ENCODE measurements at places on chromosomes 2 and 18.

- no peak for DNase-seq
These were observed 269.3 kb upstream of the SETBP1 start for GRCh38 chr18:44411262-44411905.

GRCh38 chr2:14631406-14632040 lies 994 bp upstream of the LRATD1 start:
- DNase-seq = no peak

DNA sequence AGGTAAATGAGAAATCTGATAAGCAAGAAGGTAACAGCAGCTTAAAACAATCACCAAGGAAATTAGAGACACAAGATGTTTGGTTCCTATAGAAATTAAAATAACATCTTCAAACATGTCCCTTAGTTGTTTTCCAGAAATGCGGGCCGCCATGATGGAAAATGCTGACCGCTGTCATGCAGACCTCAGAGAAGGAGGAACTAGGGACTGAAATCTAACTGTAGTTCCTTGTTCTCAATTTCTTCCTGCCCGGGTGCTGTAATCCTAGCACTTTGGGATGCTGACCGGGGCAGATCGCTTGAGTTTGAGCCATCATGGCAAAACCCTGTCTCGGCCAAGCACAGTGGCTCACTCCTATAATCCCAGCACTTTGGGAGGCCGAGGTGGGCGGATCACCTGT lies 51.1 kb downstream of the TEX51 start:
- no peak for DNase-seq

DNA sequence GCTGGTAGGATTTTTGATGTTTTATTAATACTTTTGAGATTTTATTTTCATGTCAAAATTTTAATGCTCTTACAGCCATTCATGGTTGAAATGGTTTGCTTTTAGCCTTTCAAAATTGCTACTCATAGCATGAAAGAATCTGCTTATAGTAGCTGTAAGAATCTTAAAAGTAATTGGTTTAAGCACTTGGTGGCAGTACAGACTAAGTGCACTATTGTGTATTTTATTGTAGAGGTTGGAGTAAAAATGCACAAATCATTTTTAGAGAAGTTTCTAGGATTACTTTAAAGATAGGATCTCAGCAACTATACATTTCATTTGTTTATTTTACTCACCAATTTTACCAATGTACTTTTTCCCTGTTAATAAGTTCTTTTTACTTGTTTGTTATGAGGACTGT lies 205.8 kb downstream of the SPAG16 start:
- DNase-seq = no peak

DNA sequence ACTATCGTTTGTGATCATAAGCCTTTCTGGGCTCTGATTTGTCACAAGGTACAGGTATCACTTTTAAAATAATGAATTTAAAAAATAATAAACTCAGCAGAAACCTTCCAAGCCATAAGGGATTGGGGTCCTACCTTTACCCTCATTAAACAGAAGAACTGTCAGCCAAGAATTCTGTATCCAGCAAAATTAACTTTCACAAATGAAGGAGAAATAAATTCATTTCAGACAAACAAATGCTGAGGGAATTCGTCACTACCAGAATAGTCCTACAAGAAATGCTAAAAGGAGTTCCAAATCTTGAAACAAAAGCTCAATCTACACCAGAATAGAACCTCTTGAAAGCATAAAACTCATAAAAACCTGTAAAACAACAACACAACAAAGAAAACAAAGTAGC lies 25.7 kb downstream of the L3MBTL4 start:
- no peak for DNase-seq

GRCh38 chr2:85887566-85888019 lies 1.2 kb downstream of the ST3GAL5 start:
- peak; percentile 36 for DNase-seq

All from bone marrow (tissue), 2 donors.